ENCODE measurements at places on chromosomes 2 and 18. TPM values are rescaled to one million over a fixed set of nuclear protein-coding genes. Genes with fewer than 3 reads are reported as not detected.

Gene CDH2
- 0.07 TPM for total RNA-seq

- DNase-seq: no peak
Measured at GRCh38 chr2:159613651-159614285, 2.6 kb downstream of the BAZ2B start.

Gene DNAJC5G
- not detected for total RNA-seq

- DNase-seq: no peak
Measured at GRCh38 chr2:12896318-12896982, 179.7 kb downstream of the TRIB2 start.

- DNase-seq: no peak
Measured at GRCh38 chr2:137951586-137951985, 12.7 kb upstream of the HNMT start.

Gene LRP1B
- not detected for total RNA-seq

DNA sequence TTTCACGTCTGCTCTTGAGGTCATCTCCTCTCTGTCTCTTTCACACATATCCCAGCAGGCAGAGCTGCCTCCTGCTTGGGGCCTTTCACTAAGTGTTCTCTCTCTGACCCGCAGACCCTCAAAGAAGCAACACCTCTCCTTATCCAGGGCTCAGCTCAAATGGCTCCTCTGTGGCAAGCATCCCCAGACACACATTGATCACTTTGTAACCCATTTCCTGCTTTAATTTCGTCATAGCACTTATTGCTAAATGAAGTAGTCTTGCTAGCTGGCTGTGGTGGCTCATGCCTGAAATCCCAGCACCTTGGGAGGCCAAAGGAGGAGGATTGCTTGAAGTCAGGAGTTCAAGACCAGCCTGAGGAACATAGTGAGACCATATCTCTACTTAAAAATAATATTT lies 41.4 kb downstream of the SGPP2 start:
- no peak for DNase-seq

Gene CNDP1
- 0.09 TPM for total RNA-seq

DNA sequence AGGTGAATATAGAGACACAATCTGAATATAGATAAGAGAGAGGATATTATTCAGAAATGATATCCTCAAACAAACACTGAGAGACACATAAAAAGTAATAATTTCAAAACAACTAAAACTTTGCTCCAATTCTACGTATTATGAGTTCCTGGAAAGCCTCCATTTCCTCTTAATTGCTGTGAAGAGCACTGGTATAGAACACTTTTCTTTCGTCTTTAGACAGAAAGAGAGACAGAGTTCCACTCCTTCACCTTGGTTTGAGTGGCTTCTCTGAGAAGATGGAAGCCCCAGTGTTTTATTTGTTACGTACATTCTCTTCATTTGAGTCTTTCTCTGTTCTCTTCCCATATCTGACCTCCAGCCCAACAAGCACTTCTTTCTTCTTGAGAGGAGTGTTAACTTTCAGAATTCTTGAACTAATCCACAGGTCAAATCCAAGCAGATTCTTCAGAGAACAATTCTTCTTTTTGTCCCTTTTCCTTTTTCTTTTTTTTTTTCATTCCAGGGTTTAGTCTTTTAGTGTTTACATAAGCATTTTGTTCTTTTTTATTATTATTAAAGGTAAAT lies 6.4 kb upstream of the PIK3C3 start:
- no peak for DNase-seq

DNA sequence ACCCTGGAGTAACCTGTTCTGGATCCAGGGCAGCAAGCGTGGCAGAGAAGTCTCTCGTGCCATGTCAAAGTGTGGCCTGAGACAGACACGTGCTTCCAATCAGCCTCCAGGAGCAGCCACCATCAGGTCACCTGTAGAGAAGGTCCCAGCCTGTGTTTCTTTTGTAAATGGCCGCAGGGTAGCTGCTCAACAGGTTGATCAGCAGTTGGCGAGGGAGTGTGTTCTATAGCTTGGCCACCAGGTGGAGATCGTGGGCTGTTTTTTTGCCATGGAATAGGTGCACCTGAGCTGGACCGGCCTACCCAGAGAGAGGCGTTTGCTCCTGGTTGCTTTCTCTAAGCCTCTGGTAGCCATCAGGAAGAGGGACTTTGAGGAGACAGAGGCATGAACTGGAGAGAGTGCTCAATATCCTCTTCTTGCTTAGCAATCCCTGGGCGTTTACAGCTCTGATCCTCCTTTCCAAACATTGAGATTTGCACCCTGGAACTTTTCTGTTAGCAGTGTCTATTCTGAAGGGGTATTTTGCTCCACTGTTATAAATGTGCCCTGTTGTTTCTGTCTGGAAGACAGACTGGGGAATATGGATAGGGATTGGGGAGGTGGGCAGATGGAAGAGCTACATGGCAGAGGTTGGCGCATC lies 34.2 kb upstream of the EN1 start:
- DNase-seq: peak; percentile 45

DNA sequence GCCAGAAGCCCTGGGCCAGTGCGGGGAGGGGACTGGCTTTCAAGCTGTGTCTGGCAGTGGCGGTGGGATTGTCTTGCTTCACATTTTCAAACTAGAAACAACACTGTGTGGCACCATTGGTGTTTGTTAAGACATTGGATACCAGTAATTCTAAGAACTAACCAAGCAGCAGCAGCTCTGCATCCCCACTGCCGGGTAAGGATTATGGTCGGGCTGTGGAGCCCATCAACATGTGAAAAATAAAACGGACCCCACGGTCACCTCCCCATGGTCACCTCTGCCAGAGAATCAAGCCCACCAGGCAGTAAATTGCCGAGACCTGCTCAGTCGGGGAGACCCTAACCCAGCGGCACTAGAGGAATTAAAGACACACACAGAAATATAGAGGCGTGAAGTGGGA lies 65.3 kb downstream of the C18orf63 start:
- DNase-seq: no peak

DNA sequence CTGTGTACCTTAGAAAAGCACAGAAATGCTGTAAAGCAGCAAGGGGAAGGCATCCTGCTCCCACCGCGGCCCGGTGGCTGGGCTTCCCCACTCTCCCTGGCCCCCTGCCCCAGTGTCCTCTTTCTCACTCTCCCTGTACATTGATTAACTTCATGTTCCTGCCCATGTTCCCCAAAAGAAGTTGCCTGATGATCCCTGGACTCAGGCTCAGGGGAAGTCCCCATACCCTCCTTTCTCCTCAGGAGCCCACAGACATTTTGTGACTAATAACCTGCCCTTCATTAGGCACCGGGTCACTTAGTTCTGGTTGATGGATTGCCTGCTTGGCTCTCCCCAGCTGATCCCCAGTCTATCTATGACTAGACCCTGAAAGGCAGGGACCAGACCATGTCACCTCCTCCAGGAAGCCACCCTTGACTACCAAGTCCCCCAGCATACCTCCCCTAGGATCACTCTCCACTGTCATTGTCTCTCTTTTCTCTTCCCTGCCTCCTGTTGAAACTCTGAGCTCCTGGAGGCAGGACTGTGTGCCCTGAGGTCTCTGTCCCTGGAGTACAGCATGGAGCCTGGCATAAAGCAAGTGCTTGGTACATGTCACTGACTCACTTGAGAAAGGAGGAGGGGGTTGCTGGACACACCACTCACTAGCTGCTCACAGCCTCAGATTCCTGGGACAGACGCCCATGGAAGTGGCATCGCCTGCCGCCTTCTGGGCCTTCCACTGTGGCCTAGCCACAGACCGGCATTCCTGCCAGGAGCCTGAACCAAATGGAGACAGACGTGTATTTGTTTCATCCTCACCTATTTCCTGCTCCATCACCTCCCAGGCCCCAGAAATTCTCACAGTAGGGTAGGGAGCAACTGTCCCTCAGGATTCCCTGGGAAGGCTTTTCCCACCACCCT lies 13.5 kb downstream of the MALL start:
- no peak for DNase-seq

Gene VIT
- total RNA-seq: not detected

DNA sequence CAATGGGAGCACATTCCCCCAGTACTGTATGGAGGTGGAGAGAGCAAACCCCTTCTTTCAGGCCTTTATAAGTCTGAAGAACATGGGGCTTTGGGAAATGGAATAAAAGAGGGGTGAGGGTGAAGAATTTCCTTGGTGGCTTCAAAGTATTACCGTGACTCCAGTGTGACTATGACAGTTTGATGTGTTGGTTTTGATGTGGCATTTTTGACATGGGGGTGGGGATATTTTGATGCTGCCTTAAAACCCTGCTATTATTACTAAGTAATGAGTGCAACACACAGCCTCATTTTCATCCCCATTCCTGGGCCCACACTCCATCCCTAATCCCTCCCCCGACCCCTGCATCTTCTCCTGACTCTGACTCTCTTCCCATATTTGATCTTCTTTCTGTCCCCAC lies 23.6 kb downstream of the QPCT start:
- no peak for DNase-seq

DNA sequence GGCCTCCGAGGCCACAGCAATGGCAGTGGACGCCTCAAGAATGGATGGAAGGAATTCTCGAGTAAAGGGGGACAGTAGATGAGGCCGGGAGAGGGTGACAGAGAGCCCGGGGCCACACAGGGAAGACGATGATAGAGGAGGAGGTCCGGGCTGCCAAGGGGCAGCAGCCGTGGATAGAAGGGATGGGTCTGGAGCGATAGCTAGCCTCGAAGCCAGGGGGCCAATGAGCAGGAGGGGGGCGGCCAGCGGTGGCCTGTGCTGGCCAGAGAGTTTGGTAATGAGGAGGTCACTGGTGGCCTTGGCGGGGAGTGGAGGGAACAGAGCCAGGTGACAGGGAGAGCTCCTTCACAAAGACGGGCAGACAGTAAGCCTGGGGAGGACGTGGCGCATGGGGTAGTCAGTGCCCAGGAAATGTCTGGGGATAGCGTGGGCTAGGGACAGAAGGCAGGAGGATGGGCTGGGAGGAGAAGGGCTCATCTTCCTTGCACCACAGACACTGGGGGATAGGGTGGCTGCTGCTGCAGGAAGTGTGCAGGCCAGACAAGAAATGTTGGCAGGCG lies 87.8 kb upstream of the ASB18 start:
- DNase-seq: no peak

Gene PAIP2B
- 0.84 TPM for total RNA-seq

GRCh38 chr2:31889044-31889443 lies 121.8 kb downstream of the MEMO1 start:
- DNase-seq: no peak

GRCh38 chr18:12657684-12658425 lies at the start of gene SPIRE1:
Gene SPIRE1, minus strand, starts transcription at chr18:12658107. Its CDS starts 241 bp downstream, at chr18:12657866.
- DNase-seq: peak; percentile 34

GRCh38 chr2:197779261-197779660 lies 5.9 kb downstream of the BOLL start:
- DNase-seq: no peak

- DNase-seq: peak; percentile 8
Measured at GRCh38 chr2:68740400-68740914, 5.8 kb downstream of the ARHGAP25 start.

Gene AMER3
- total RNA-seq: not detected

Gene CTDP1
- 42.0 TPM for total RNA-seq

Gene IL18RAP
- total RNA-seq: 6.8 TPM

- no peak for DNase-seq
Measured at GRCh38 chr2:106197878-106198277, 3.8 kb upstream of the UXS1 start.

GRCh38 chr2:19839438-19839837 lies 62.3 kb downstream of the TTC32 start:
- DNase-seq: no peak

GRCh38 chr2:105235388-105236059 lies 6.0 kb upstream of the GPR45 start:
- DNase-seq: peak; percentile 43

DNA sequence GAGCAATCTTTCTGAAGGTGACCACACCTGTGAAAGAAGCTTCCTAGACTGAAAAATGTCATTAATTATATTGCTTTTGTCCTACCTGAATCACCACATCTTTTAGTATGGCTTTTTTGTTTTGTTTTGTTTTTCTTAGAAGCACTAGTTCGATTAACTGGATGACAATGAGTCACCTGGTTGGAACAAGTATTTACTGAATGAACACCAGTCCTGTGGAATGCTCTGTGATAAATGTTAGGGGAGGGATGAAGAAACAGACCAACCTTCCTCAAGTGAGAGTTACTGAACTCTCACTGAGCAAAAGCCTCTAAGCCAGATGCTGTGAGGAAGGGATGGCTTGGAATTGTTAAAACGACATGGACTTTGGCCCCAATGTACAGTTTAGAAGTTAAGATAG lies 26.8 kb upstream of the DCC start:
- no peak for DNase-seq

- DNase-seq: no peak
Measured at GRCh38 chr2:38163006-38163405, 87.1 kb upstream of the CYP1B1 start.

GRCh38 chr2:110717734-110718133 lies 14.6 kb upstream of the ACOXL start:
- no peak for DNase-seq

GRCh38 chr2:136000502-136000901 lies 15.1 kb upstream of the DARS1 start:
- DNase-seq: no peak

GRCh38 chr2:181352158-181352557 lies 105.0 kb upstream of the ITGA4 start:
- no peak for DNase-seq

GRCh38 chr18:44835703-44836102 lies 155.0 kb downstream of the SETBP1 start:
- no peak for DNase-seq

Gene UGT1A10
- not detected for total RNA-seq

Gene MDH1B
- 0.55 TPM for total RNA-seq

Gene LYPD1
- not detected for total RNA-seq

DNA sequence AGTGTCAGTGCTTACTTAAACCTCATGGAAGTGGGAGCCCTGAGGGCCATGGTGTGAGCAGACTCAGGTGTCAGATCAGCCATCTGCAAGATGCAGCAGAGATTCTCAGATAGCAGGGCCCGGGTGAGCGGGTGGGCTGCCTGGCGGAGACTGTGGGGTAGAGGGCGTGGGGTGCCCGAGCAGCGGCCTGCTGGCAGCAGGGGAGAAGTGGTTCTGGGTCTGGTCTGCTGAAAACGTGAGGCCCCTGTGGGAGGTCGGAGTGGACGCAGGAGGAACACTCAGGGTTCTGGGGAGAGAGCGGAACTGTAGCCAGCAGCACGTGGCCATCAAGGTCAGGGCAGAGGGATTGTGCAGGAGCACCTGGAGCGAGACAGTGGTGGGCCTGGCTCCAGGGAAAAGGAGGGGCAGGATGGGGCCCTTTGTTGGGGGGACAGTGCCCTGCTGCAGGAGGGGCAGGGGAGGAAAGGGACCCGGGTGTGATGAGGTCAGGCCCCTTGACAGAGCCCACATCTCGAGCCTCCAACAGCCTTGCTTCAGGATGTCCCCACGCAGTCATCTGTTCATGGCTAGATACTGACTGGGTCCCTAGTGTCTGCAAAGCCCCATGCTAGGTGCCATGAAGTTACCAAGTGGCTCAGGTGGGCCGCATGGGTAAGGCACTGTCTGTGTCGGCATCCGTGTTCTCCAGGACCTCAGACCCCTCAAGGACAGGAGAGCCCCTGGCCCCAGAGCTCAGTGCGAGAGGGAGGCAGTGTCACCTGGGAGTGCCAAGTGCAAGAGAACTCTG lies 2.7 kb upstream of the ESPNL start:
- peak; percentile 7 for DNase-seq

Gene LINC00305
- total RNA-seq: not detected

- no peak for DNase-seq
Measured at GRCh38 chr2:42969231-42970150, 177.1 kb upstream of the HAAO start.

Measured in activated T-helper 2 cell treated with anti-CD3 and anti-CD28 coated beads, Interferon-gamma antibody, Interleukin-2, Interleukin-4, amounts not matched to agents 10 μg/mL and 5 μg/mL and 100 μg/mL, durations not matched to agents 14 hours and 24 hours and 36 hours (primary cell).